Activated naive CD4-positive, alpha-beta T cell (primary cell): ENCODE measurements at places on chromosomes 16 and 17.

DNA sequence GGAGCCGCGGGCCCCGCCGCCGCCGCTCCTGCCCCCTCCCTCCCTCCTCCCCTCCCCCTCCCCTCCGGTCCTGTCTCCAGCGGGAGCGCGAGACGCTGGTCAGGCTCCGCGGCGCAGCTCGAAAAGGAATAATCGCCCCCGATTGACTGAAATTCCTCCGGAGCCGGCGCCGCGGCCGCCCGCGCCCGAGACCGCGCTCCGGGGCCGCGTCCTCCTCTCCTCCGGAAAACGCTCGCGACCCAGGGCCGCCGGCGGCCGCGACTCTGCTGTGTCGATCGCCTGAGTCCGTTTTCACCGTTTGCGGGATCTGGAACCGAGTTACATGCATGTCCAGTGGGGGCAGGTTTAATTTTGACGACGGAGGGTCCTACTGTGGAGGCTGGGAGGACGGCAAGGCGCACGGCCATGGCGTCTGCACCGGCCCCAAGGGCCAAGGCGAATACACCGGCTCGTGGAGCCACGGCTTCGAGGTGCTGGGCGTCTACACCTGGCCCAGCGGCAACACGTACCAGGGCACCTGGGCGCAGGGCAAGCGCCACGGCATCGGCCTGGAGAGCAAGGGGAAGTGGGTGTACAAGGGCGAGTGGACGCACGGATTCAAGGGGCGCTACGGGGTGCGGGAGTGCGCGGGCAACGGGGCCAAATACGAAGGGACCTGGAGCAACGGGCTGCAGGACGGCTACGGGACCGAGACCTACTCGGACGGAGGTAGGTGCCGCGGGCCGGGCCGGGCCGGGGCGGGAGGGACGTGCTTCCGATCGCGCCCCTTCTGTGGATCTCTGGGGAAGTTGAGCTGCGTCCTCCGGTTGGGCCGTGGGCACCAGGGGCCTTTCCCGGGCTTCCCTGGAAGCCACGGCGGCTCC lies 744 bp downstream of the JPH3 start:
- DNase-seq: no peak

DNA sequence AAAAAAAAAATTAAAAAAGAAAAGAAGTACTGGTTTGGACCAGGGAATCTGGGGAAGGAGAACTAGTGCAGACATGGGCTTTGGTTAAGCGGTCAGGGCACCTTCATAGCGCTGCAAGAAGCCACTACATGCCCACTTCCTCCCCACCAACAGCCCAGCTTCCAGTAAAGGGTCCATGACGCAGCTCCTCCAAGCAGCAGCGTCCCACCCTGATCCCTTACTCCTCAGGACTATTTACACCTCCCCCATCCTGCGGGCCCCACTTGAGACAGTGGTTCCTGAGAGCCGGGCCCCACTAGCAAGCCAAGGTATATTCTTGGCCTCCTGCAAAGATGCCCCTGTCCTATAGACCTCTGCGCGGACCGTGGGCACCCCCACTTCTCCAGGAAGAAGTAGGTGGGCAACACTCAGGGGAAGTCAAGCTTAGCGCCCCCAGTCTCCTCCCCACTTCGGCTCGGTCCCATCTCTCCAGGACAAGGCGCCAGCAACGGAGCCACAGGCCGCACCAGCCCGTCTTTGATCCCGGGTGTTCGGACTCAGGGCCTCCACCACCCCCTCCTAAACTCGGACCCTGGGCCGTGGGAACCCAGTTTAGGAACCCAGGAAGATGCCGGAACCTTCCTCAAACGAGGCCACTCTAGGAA lies 913 bp upstream of the PRR14 start:
- no peak for DNase-seq

GRCh38 chr17:58284613-58285421 lies 4.1 kb upstream of the MPO start:
- DNase-seq: no peak

- DNase-seq: peak; percentile 7
Measured at GRCh38 chr17:67359960-67360791, 6.2 kb downstream of the PSMD12 start.

- no peak for DNase-seq
Measured at GRCh38 chr16:84413244-84414004, 45.1 kb downstream of the ATP2C2 start.

DNA sequence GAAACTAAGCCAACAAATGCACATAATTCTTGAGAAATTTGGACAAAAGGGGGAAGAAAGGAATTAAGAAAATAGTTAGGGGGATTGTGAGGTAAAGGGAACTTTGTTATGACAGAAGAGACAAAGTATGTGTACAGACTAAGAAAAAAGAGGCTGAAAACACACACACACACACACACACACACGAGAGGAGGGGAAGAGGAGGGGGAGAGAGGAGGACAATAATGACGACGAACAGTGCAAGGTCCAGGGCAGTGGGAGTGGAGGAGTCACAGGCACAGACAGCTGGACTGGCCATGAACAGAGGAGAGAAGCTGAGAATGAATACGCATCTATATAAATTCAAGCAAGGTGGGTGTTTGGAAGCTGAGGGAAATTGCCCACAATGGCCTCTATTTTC lies 44.6 kb downstream of the MARVELD3 start:
- DNase-seq: no peak

DNA sequence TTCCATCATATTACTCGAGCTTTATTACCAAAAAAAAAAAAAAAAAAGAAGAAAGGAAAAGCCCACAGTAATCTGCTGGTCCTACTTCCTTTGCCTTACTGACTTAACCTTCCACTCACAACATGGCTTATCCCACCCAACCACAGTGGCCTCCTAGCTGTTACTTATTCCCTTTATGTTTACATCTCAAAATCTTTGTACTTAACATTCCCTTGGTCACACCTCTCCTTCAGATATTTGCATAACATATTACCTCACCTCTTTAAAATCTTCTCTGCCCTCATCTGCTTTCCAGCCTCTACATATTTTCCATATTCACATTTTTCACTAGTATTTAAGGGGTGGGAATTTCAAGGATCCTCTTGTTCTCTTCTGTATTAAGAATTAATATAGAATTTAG lies 327.0 kb upstream of the TBX2 start:
- DNase-seq: no peak

GRCh38 chr17:45227926-45228762 lies 6.5 kb downstream of the FMNL1 start:
- DNase-seq: no peak

- no peak for DNase-seq
Measured at GRCh38 chr17:72613396-72613795, 479.1 kb downstream of the SLC39A11 start.

- no peak for DNase-seq
Measured at GRCh38 chr16:3015865-3016521, 2.0 kb downstream of the CLDN6 start.

GRCh38 chr16:21684199-21684598 lies 20.4 kb downstream of the OTOA start:
- DNase-seq: no peak

DNA sequence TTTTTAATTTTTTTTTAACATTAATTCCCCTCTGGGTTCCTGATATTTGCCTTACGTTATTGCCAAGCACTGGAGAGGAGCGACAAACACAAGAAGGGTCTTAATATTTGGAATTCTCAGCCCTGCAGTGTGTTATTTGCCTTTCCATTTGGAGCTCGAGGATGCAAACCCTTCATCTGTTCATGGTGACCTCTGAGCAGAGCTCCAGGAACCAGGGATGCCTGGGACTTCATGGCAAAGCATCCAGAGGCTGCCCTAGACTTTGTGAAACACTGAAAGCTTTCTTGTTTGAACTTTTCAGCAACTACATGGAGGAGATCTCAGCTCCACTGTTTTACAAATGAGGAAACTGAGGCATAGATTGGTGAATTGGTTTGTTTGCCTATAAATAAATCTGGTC lies 254.2 kb downstream of the CBLN1 start:
- no peak for DNase-seq

GRCh38 chr17:49369089-49369488 lies 7.0 kb upstream of the ZNF652 start:
- no peak for DNase-seq

DNA sequence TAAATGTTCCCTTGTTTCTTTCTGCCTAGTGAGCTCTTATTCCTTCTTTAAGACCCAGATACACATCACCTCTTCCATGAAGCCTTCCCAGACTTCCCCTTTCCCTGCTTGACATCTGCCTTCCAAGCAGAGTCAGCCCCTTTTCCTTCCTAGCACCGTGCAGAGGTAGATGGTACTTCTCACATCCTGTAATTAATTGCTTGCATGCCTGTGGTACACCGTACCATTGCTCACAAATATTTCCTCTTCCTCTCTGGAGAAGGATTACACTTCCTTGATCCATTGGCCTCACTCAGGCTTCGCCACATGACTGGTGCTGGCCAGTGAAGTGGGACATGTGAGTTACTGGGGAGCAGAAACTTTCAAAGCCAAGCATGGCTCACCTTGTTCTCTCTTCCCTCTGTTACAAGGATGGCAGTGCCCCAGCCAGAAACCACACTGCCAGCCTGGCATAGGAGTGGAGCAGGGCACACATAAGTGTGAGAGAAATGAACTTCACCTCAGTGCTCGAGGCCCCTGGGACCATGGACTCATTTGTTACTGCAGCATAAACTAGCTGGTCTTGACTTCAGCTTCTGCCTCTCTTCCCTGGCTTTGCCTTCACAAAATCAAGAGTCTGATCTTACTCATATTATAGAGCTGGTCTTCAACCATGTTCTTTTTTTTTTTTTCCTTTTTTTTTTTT lies 44.0 kb downstream of the SOST start:
- no peak for DNase-seq

DNA sequence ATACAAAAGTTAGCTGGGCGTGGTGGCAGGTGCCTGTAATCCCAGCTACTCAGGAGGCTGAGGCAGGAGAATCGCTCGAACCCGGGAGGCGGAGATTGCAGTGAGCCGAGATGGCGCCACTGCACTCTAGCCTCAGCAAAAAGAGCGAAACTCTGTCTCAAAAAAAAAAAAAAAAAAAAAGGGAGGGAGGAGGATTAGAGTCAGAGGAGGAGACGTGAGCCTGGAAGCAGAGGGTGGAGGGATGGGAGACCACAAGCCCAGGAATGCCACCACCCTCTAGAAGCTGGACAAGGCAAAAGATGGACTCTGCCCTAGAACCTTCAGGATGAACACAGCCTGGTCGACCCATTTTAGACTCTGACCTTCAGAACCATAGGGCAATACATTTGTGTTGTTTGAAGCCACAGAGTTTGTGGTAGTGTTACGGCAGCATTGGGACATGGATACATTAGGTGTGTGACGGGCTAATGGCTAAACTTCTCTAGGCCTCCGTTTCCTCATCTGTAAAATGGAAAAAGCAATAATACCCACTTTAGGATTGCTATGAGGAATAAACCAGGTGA lies 2.1 kb upstream of the SMIM22 start:
- DNase-seq: no peak

DNA sequence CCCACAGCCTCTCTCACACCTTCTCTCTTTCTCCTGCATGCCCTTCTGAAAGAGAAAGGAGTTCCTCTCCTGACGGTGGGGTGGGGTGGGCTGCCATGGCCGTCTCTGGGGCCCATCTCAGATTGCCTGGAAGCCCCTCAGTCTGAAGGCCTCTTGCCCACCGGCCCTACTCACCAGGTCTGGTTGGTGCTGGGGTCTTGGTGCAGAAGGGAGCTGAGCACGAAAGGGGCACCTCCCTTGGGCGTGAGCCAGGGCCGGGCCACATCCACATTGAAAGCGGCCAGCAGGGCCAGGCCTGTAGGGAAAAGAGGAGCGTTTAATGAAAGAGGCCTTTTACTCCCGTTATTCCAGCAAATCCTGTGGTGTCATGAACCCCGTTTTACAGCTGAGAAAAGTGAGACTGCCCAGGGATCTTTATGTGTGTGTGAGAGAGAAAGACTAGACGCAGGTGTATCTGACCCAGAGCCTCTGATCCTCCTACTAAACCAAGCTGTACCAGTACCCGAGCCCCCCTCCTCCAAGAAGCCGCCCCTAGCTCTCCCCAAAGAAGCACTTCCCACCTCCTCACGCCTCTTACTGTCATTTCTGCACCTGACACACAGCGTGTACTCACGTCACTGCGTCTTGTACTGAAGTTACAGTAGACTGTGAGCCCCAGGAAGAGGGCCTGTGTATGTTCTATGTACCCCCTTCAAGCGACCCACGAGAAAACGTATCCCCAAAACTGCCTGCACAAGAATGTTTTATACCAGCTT lies 23.4 kb downstream of the ITGAE start:
- no peak for DNase-seq

DNA sequence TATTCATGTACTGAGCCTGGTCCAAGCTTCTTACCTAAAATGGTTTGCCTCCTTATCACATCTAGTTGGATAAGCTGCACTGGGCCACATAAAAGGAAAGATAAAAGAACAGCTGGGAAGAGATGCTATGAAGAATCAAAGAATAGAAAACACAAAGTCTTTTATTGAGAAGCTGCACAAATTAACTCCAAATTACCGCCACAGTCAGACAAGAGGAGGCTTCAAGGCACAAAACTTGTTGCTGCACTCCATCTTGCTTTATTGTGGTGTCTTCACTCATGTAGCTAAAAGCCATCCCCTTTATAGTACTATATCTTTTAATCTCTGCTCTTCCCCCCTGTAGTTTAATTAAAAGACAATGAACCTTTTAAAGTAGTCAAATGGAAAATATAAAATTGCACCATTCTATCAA lies 330.6 kb upstream of the PMFBP1 start:
- no peak for DNase-seq

DNA sequence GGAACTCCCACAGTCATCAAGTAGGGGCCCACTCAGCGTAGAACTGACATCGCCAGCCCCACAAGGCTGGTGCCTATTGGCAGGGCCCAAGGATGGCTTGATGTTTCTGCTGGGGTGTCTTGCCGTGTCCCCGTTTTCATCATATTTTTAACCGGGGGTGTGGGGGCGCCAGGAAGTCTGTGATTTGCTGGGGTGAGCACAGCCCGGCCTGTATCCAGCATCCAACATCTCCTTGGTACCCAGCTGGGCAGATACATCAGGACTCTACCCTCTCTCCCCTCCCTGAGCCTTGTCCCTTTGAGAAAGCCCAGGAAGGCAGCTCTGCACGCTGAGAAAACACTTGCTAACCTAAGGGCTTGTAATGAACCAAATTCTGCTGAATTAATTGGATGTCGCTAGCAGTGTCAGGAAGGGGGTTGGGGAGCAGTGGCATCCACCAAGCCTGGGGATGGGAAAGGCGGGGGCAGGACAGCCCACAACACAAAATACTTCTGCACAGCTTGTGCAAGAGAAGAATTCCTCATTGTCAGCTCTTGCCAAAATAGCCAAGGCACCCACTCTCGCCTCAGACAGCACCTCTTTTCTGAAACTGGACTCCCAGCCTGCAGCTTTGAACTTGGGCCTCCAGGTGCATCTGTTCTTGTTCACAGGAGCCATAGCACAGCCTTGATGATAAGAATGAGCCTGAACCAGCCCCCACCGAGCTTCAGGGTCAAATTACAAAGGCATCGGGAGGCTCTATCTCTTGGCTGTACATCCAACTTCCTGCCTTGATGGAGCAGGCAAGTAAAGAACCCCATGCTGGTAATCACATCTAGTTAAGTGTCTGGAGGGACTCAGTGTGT lies 63.7 kb upstream of the LYRM9 start:
- DNase-seq: no peak

GRCh38 chr17:73394512-73395450 lies 83.0 kb upstream of the CDC42EP4 start:
- no peak for DNase-seq

GRCh38 chr17:74055508-74056160 lies 147.8 kb upstream of the RPL38 start:
- DNase-seq: no peak

GRCh38 chr17:59431601-59432000 lies 100.1 kb downstream of the YPEL2 start:
- DNase-seq: no peak

- DNase-seq: no peak
Measured at GRCh38 chr16:65876056-65876408, 490.5 kb upstream of the CDH5 start.
